ENCODE measurements at places on chromosomes 4 and X. TPM values are rescaled to one million over a fixed set of nuclear protein-coding genes. Genes with fewer than 3 reads are reported as not detected.

GAGE12H gene
- polyA plus RNA-seq: not detected

PLAC8 gene
- 13.7 TPM for polyA plus RNA-seq

NR0B1 gene
- polyA plus RNA-seq: 0.05 TPM

NEUROG2 gene
- not detected for polyA plus RNA-seq
